ENCODE measurements at places on chromosomes 11 and 22. TPM values are rescaled to one million over a fixed set of nuclear protein-coding genes. Genes with fewer than 3 reads are reported as not detected.

FIBIN gene
- total RNA-seq, result 71.4 TPM

RIBC2 gene
- total RNA-seq, result 2.0 TPM

DNA sequence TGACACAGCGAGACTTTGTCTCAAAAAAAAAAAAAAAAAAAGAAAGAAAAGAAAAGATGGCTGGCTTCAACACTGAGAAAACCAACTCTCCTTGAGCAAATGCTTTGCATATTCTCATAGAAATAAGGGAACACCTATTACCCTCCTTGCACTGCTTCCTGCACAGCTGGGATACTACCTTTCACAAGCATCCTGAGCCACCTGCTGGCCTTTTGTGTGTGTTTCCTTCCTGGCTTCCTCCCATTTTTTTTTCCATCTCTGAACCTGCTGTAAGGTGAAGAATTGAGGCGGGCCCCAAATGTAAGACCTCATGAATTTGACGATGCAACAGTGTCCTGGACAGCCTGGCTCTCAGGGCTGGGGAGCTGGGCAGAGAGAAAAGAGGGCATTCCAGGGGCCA is 1.9 kb upstream of the RFPL3 start:
- DNase-seq, result no peak

CSF2RB gene
- 8.6 TPM for total RNA-seq

DNA sequence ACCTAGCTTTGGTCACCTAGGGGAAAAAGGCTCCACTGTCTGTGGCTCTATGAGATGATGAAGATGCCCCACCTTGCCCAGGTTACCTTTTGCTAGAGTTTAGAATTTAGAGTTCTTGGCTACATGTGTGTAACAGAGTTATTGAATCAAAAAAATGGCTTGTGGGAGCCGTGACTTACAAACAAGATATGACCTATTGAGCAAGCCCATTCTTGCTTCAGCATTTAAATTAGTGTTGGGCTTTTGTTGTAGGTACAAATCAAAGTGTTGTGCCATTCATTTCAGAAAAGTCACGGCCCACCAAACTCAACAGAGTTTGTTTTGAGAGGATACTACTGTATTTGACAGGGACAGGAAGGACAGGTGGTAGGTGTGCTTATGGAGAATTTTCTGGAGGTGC is 768.8 kb downstream of the NTM start:
- no peak for DNase-seq

GRCh38 chr11:30346068-30346688 is 23.3 kb downstream of the ARL14EP start:
- no peak for DNase-seq

GRCh38 chr22:39133871-39134270 is 18.6 kb downstream of the CBX7 start:
- DNase-seq, result no peak

SLC5A4 gene
- total RNA-seq, result not detected

- no peak for DNase-seq
These were observed 1630.8 kb upstream of the TENM4 start for GRCh38 chr11:81071606-81072005.

TRMT2A gene
- 49.8 TPM for total RNA-seq

DNA sequence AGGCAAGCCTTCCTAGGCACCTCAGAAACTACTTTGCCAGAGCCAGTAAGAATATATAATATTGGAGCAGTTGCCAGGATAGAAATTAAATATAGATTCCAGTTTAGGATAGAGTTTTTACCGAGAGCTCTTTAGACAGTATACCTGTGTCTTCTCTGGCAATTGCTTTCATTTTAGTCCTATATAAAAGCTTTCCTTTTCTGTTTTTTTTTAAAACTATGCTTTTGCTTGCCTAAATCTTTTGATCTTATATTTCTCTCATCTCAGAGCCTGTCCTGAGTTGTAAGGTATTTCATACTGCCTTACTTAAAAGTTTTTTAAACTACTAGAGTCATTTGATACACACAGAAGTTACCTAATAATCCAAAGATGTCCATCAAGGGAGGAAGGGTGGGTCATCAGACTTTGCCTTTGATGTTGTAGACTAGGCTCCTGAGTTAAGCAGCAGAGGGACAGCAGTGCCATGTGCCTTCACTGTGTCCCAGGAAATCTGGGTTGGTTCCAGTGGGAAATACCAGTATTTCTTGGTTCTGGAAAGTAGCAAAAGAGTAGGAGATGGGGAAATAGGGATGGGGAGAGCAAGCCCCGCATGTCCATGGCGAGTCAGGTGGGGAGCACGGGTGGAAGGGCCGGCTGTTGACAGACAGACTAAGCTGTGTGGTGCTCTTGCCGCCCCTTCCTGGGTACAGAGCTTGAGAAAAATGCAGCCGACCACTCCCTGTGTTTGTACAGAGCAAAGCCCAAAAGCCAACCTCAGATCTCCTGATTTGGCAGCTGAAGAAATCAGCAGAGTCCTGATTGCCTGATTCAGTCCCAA is 11.2 kb downstream of the MCAM start:
- DNase-seq, result no peak

- DNase-seq, result no peak
These were observed 25.1 kb downstream of the CD6 start for GRCh38 chr11:60996381-60997138.

All from breast epithelium (tissue), 4 donors.